ENCODE measurements at places on chromosomes 1 and 21. TPM values are rescaled to one million over a fixed set of nuclear protein-coding genes. Genes with fewer than 3 reads are reported as not detected.

BMP8B gene
- total RNA-seq: not detected

- no peak for DNase-seq
Observed at GRCh38 chr21:39196838-39197237, 13.6 kb upstream of the PSMG1 start.

DNA sequence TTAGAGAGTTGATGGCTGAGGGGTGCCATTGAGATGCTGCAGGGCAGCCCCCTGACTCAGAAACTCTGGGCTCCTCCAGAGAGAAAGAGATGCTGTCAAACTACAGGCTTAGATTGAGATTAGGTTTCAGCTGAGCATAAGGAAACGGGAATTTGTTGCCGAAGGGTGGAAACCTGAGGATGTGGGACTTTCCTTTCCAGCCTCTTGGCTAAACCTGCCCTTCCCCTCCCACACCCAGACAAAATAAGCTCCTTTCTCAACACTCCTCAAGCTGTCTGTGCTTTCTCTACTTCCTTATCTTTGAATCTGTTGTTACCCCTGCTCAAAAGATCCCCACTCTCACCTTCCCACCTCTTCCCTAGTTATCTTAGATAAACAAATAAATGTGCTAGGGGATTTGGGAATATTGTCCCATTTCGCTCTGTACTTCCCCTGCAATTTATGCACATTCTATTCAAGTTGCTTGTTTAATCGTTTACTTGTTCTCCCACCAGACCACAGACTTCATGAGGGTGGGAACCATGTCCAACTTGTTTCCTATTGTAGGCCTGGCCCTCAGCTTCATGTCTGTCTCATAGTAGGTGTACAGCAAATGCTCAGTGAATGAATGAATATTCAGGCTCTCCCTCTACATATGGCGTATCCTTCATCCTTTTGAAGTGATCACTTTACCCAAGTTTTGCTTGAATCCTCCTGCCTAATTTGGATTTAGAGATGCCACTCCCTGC lies 30.6 kb upstream of the MARK1 start:
- no peak for DNase-seq

VSIG8 gene
- not detected for total RNA-seq

- no peak for DNase-seq
Observed at GRCh38 chr1:6269720-6270400, 9.0 kb upstream of the GPR153 start.

DNA sequence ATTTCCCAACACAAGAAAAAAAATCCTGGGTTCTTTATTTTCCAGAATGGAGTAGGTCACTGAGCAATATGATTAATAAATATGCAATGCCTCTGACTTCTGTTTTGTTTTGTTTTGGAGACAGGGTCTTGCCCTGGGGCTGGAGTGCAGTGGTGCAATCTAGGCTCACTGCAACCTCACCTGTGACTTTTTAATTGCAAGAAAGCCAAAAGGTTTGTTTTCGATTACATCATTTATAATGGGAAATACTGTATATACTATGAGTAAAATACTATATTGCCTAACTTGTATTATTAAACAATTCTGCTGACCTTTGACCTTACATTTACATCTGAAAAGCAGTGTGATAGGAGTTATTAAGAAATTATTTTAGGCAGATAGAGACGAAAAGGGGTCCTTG lies 11.6 kb upstream of the CD46 start:
- no peak for DNase-seq

DNA sequence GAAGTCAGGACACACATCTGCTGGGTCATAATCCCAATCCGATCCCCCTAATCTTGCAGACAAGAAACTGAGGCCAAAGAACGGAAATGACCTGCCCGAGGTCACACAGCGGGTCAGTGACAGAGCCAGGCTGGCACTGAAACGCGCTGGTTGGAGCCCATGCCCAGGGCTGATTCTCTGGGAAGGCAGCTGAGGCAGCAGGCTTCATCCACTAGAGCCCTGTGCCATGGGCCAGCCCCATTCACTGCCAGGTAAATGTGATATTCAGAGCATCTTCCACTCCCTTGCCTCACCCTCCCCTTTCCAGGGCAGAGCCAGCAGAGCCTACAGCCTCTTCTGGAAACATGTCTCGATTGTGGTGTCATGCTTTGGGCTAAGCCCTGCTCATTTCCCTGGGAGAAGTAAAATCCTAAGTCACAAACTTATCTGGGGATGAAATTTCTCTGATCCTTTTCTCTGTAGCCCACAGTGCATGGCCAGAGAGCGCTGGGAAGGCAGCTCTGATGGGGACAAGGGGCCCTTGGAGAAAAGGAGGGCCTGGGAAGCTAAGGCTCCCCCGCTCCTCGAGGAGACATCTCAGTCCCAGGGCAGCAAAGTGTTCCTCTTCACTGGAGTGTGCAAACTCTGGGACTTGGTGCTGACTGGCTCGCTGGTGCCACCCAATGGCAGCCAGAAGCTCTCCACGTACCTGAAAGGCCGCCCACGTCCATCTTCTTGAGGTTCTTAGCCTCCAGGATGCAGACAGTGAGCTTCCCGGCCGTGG lies 110.4 kb downstream of the SYT2 start:
- DNase-seq: peak; percentile 56

- DNase-seq: peak; percentile 80
Observed at GRCh38 chr1:192604979-192605620, 29.5 kb downstream of the RGS1 start.

- DNase-seq: no peak
Observed at GRCh38 chr1:19640363-19641316, 3.5 kb upstream of the NBL1 start.

KPRP gene
- total RNA-seq: not detected

DNA sequence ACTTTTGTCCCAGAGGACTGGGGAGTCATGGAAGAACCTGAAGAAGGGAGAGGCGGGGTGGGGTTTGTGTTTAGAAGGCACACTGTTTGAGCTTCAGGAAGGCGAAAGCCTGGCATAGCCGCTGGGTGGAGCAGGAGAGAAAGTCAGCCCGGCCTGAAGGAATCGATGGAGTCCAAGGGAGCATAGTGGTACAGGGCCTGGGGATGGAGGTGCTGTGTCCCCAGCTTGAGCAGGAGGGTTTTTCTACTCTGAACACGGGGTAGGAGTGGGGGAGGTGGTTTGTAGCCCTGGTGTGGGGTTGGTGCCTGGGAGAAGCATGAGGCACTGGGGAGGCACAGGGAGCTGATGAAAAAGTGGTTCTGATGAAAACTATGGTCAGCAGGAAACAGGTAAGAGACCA lies 4.7 kb upstream of the CCDC24 start:
- DNase-seq: no peak

TDRD5 gene
- not detected for total RNA-seq

EEIG2 gene
- total RNA-seq: 7.1 TPM

- no peak for DNase-seq
Observed at GRCh38 chr1:2398871-2399270, 7.2 kb downstream of the RER1 start.

INSRR gene
- total RNA-seq: not detected

All from astrocyte (in vitro differentiated cells and primary cell).